ENCODE measurements at places on chromosomes 3 and 15.

- DNase-seq, result no peak
These were observed 329.7 kb downstream of the UNC13C start for GRCh38 chr15:54307926-54308325.

DNA sequence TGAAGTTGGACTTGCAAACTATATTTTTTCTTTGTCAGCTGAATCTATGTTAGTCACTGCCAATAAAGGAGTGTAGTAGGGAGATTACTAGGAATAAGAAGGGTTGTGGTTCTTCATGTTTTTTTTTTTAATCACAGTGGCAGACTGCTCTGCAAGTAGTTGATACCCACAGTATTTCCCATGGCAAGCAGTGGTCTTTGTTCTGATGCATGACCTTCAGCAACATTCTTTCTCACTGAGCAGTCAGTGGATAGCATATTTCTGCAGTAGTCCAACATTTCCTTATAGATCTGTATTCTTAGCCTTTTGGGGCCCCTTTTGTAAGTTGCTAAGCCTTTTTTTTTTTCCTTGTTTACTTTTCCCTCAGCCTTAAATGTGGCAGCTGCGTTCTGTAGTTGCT is 151.1 kb downstream of the DOCK3 start:
- DNase-seq, result no peak

DNA sequence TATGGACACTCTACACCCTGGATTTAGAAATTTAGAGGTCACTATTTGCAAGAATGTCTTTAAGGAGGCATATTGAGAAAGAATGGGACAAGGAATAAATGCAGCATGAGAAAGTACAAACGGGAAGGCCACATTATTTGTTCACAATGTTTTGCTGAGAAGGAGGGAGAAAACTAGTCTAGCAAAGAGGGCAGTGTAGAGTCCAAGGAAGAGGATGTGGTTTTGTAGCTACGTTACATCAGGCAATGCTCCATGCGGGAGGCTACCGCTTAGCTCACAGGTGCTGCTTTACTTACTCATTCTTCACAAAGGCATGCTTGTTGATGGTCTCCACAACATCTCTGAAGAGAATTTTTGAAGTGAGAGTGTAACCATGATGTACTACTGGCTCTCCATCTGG is 191.1 kb downstream of the PLCH1 start:
- no peak for DNase-seq

- no peak for DNase-seq
These were observed 252.0 kb downstream of the CACNA2D3 start for GRCh38 chr3:54374214-54374852.

DNA sequence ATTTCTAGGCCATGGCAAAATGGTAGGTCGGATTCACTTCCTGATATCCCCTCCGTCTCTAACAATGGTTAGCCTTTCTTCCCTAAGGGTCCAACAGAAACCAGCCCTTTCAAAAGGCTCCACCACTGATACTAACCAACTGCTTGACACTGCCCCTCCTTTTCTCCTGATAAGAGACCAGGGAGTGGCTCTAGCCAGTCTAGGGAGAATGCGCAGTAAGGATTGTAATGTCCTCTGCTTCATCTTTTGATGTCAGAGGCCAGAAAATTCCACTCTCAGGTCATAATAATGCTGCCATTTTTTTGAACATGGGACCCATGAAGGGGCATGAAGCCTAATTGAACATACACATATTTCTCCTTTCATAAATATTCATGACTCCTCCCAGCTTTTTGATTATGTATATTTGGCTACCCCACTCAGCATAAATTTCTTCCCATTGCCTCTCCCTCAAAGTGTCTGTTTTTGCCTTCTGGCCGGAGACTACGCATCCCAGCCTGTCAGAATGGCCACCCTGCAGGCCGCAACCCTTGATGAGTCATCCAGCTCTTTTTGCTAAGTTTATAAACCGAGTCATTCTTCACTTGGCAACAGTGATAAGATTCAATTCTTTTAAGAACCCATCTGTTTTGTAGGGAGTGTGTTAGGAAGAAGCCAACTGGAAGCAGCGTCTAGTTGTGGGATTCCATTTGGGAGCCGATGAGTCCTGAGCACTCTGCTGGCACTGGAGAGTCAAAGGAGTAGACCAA is 189.0 kb upstream of the MCTP2 start:
- DNase-seq, result no peak
